Mesothelial cell of epicardium (in vitro differentiated cells): ENCODE measurements at places on chromosomes 12 and 14. TPM values are rescaled to one million over a fixed set of nuclear protein-coding genes. Genes with fewer than 3 reads are reported as not detected.

DNA sequence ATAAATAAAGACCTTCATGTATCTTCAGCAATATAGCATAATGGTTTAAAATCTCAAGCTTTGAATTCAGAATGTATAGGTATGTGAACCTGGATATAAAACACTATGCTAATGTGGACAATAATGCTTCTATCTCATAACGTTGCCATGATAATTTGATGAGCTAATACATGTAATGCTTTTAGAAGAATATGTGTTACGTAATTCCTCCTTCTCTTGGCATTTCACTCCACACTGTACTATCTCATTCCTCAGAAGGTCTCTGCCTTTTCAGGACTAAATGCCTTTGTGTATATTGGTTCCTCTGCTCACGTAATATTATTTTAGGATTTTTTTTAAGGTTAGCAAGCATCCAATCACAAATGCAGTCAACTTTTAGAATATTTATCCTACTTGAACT is 86.5 kb downstream of the FOXA1 start:
- H3K27me3 ChIP-seq, result no peaks in the 10 kb centered on the region
- no peak for DNase-seq
- H3K4me3 ChIP-seq, result no peak overlapping the region
- H3K4me1 ChIP-seq, result peaks cover 9% of the 10 kb centered on the region
- H3K36me3 ChIP-seq, result peaks cover 2% of the 10 kb centered on the region
- H3K27ac ChIP-seq, result no peak overlapping the region

DNA sequence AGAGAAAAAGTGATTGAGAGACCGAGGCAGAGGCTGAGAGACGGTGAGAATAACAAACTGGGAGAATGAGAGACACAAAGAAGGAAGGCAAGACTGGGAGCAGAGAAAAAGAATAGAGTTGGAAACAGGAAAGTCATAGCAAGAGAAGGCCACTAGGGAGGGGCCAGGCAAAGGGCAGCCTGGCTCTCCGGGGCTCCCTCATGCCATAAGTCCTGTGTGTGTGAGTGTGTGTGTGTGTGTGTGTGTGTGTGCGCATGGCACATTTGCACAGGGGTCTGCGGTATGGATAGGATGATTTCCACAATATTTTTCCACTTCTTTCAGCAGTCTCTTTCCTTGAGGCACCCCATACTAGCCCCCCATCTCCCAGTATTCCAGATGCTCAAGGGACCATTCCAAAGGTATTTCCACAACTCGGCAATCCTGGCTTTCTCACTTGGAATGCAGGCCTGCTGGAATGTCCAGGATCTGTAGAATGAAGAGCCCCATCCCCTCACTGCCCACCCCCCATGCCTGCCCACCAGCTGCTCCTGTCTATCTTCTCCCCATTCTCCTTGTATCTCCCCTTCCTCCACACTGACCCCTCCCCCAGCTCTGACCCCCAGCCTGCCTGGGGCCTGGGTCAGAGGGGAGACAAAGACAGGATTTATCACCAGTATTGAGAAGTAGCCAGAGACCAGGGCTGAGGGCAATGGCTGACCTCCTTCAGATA is 9.0 kb downstream of the GPR84 start:
- no peak overlapping the region for H3K27ac ChIP-seq
- no peaks in the 10 kb centered on the region for H3K27me3 ChIP-seq

DNA sequence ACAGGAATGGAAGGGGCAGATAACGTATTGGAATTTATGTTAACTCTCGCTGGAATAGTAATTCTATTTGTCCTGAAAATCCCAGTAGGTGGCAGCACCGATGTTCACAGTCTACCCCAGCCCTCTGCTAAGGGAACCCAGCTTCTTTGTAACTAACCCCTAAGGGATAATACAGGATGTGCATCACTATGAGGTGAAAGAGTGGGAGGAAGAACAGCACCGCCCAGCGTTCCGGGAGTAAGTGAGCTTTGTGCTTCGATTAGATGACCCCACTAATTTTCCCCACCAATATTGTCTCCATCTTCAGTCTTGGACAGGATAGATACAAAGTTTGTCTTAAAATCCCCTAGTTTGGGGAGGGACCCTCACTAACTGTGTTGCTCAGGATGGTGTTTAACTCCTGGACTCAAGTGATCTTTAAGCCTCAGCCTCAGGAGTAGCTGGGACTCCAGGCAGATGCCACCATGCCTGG is 2.7 kb downstream of the SLC2A3 start:
- H3K4me3 ChIP-seq, result no peak overlapping the region
- peaks cover 16% of the 10 kb centered on the region for H3K36me3 ChIP-seq
- peaks cover 30% of the 10 kb centered on the region for H3K4me1 ChIP-seq
- no peaks in the 10 kb centered on the region for H3K27me3 ChIP-seq
- H3K27ac ChIP-seq, result no peak overlapping the region
- peak; percentile 71 for DNase-seq

DNA sequence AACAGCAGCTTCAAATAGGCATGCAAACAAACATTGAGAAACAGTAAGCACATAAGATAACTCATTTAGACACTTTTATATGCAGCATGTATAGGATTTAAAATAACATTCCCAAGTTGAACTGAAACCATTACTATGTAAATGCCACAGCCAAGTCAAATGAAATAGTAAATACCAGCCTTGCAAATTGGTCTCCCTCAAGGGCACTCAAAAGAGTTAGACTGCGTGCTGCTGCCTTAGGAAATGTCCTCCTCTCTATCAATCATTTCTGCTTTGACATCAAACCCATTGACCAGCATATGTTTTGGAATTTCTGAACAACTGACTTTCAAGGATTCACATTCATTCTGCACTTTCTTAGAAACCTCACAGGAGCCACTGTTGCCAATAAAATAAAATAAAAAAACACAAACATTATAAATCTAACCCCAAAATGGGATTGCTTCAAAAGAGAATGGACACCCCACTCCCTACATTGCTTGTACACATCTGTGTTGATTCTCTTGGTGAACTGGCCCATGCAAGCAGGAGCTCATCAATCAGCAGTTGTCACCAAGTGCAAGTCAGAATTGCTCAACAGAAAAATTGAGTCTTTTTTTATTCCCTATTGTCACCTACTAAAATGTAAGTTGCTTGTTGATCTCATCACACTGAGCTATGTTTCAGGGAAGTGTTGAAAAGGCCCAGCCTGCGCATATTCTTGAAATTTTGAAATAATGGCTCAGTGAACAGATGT is 256.2 kb downstream of the DAD1 start:
- H3K4me1 ChIP-seq, result peaks cover 19% of the 10 kb centered on the region
- no peak overlapping the region for H3K4me3 ChIP-seq
- H3K36me3 ChIP-seq, result peaks cover 3% of the 10 kb centered on the region
- DNase-seq, result no peak

DNA sequence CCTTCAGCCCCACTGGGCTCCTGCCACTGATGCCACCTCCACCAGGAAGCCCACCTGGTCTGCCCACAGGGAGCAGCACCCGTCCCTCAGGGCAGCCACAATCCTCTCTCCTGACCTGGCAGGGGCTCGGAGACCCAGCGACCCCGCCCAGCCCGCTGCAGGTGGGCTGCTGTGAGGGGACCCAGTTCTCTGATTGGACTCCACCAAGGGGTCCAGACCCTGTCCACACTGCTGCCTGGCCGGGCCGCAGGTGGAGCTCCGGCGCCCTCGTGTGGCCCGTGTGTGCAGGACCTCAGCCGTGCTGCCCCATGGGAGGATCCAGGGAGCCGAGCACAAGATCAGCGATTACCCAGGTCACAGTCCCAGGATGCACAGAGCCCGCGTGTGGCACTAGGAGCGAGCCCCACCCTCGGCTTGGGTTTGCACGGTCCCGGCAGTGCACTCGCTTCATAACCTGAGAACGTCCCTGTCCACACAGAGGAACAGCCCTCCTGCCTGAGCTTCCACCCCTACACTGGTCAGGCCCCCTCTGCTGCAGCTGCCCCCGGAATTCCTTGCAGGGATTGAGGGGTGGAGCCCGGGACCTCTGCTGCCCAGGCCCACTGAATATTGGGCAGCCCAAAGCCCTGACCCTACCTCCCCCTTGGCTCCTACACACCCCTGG is 35.4 kb upstream of the TMEM179 start:
- no peak overlapping the region for H3K27ac ChIP-seq
- H3K36me3 ChIP-seq, result peaks cover 4% of the 10 kb centered on the region
- peaks cover 26% of the 10 kb centered on the region for H3K27me3 ChIP-seq
- DNase-seq, result peak; percentile 55
- H3K4me1 ChIP-seq, result peaks cover 7% of the 10 kb centered on the region
- no peak overlapping the region for H3K4me3 ChIP-seq

GRCh38 chr12:60830381-60830780 is 1234.6 kb downstream of the SLC16A7 start:
- no peak overlapping the region for H3K4me3 ChIP-seq
- H3K36me3 ChIP-seq, result no peaks in the 10 kb centered on the region
- no peaks in the 10 kb centered on the region for H3K4me1 ChIP-seq
- H3K27ac ChIP-seq, result no peak overlapping the region
- H3K27me3 ChIP-seq, result no peaks in the 10 kb centered on the region

GRCh38 chr14:74636424-74637177 is 24.6 kb upstream of the LTBP2 start:
- peaks cover 13% of the 10 kb centered on the region for H3K4me1 ChIP-seq
- no peak overlapping the region for H3K4me3 ChIP-seq
- H3K36me3 ChIP-seq, result no peaks in the 10 kb centered on the region
- no peak overlapping the region for H3K27ac ChIP-seq

- DNase-seq, result no peak
- peaks cover 15% of the 10 kb centered on the region for H3K4me1 ChIP-seq
- H3K27me3 ChIP-seq, result peaks cover 16% of the 10 kb centered on the region
- no peak overlapping the region for H3K4me3 ChIP-seq
- H3K27ac ChIP-seq, result no peak overlapping the region
- no peaks in the 10 kb centered on the region for H3K36me3 ChIP-seq
These were observed 8.9 kb downstream of the FAIM2 start for GRCh38 chr12:49894751-49895148.

- no peaks in the 10 kb centered on the region for H3K27me3 ChIP-seq
- H3K27ac ChIP-seq, result no peak overlapping the region
- no peak overlapping the region for H3K4me3 ChIP-seq
- H3K4me1 ChIP-seq, result peaks cover 48% of the 10 kb centered on the region
- peaks cover 9% of the 10 kb centered on the region for H3K36me3 ChIP-seq
- DNase-seq, result no peak
These were observed 3.5 kb downstream of the CDKN1B start for GRCh38 chr12:12720672-12721161.

DNA sequence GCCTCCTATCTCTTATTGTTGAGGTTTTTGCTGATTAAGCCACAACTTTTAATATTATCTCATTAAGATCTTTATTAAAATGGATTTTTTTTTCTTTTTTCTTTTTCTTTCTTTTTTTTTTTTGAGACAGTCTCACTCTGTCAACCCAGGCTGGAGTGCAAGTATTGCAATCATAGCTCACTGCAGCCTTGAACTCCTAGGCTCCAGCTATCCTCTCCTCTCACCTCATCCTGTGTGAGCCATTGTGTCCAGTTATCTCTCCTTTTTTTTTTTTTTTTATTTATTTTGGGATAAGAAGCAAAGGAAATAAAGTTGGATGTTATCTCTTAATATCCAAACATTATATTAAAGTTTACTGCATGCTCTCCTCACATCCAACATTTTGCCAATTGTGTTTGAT is 12.7 kb downstream of the VEZT start:
- H3K36me3 ChIP-seq, result peaks cover 9% of the 10 kb centered on the region
- H3K27ac ChIP-seq, result peak overlapping the region; percentile 69

- H3K4me1 ChIP-seq, result peaks cover 43% of the 10 kb centered on the region
- peak overlapping the region; percentile 49 for H3K4me3 ChIP-seq
- H3K36me3 ChIP-seq, result no peaks in the 10 kb centered on the region
- H3K27ac ChIP-seq, result peak overlapping the region; percentile 99
- no peaks in the 10 kb centered on the region for H3K27me3 ChIP-seq
These were observed 96.9 kb upstream of the TMPO start for GRCh38 chr12:98418357-98419075.

GRCh38 chr14:26398616-26399015 is 199.2 kb downstream of the NOVA1 start:
- H3K4me1 ChIP-seq, result peaks cover 23% of the 10 kb centered on the region
- H3K36me3 ChIP-seq, result no peaks in the 10 kb centered on the region

DNA sequence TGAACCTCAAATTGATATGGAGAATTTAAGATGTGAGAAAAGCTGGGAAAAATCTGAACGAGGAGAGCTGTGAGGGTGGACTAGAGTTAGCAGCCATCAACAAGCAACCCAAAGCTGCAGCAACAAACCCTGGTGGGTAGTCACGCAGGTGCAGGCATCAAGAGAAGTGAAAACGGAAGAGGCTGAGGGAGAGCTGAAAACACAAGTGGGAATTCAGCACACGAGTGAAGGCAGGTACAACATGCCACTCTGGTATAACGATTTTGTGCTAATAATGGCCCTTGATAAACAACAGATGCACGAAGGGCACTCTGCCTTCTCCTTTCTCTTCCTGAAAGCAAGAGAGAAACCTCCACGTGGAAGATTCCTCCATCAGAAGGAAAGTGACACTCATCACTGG is 11.5 kb downstream of the TCL1B start:
- H3K27ac ChIP-seq, result no peak overlapping the region
- peaks cover 32% of the 10 kb centered on the region for H3K27me3 ChIP-seq
- DNase-seq, result no peak

GRCh38 chr14:100105357-100106169 is 40.3 kb downstream of the EVL start:
- H3K36me3 ChIP-seq, result peaks cover 2% of the 10 kb centered on the region
- H3K4me3 ChIP-seq, result no peak overlapping the region
- no peak overlapping the region for H3K27ac ChIP-seq
- peaks cover 23% of the 10 kb centered on the region for H3K4me1 ChIP-seq
- DNase-seq, result no peak

DNA sequence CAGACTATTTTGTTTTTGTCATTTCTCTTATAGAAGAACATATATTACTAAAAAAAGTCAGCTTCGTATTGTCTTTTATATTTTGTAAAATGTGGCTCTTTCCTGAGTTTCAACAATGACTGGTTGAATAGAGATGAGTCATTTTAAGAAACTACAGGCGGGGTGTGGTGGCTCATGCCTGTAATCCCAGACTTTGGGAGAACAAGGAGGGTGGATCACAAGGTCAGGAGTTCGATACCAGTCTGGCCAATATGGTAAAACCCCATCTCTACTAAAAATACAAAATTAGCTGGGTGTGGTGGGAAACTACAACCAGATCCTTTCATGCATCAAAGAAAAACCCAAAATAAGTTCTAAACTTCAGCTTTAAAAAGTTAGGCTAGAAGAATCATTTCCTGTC is 28.8 kb downstream of the HECTD4 start:
- no peak overlapping the region for H3K27ac ChIP-seq
- DNase-seq, result no peak
- peaks cover 26% of the 10 kb centered on the region for H3K4me1 ChIP-seq
- no peaks in the 10 kb centered on the region for H3K36me3 ChIP-seq

- peaks cover 2% of the 10 kb centered on the region for H3K4me1 ChIP-seq
- peaks cover 2% of the 10 kb centered on the region for H3K36me3 ChIP-seq
- DNase-seq, result no peak
- H3K4me3 ChIP-seq, result no peak overlapping the region
These were observed 81.9 kb downstream of the CFAP54 start for GRCh38 chr12:96571101-96571862.

The AGAP2 gene
- total RNA-seq, result 2.0 to 2.8 TPM (median 2.2 TPM) in 3 replicates

The APAF1 gene
- total RNA-seq, result 25.9 to 29.9 TPM (median 29.2 TPM) in 3 replicates

The DAO gene
- not detected in 3 replicates for total RNA-seq

The KRT75 gene
- not detected in 3 replicates for total RNA-seq
